Left renal cortex interstitium (tissue), 4 donors: ENCODE measurements at places on chromosomes 12 and 14.

DNA sequence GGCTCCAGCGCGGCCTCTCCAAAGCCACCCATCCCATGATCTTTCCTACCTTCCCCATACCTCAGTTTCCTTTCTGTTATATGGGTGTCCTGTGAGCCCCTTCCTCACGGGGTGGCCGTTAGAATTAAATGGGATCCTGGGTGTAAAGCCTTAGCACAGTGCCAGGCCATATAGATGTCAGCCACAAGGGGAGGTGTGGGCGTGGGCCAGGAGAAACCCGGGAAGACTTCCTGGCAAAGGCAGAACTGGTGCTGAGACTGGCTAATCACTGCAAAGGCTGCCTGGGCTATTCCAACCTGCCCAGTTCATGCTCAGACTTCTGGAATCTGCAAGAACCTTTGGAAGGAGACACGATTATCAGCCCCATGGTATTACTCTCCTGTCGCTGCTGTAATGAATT lies 11.0 kb upstream of the NCOR2 start:
- DNase-seq: no peak

DNA sequence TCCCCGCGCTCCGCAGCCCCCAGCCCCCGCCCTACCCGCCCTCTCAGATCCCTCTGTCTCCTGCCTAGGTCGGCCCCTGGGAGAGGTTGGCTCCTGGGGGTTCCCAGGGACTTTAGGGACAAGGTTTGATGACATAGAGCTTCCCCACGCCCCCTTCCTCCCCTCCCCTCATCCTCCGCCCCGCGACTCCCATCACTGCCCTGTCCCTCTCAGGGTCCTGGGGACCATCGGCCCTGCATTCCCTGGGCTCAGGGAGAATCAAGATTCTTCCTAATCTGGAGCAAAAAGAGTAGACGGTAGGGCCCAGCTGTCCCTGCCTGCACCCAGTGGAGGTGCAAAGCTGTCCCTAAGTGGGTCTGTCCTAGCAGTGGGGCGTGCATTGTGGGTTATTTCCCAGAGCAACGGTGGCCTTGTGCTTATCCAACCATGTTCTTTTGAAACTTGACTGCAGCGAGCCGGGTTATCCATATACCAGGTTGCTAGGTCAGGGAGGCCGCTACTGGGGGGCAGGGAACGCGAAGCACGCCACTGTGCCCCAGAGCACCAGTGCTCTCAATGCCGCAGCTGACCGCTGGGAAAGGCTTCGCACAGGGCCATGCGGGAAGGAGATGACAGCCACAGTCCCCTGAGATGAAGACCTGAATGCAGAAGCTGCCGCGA lies 124.4 kb upstream of the PRMT8 start:
- DNase-seq: no peak

GRCh38 chr12:31783996-31784645 lies 55.3 kb upstream of the AMN1 start:
- DNase-seq: no peak

DNA sequence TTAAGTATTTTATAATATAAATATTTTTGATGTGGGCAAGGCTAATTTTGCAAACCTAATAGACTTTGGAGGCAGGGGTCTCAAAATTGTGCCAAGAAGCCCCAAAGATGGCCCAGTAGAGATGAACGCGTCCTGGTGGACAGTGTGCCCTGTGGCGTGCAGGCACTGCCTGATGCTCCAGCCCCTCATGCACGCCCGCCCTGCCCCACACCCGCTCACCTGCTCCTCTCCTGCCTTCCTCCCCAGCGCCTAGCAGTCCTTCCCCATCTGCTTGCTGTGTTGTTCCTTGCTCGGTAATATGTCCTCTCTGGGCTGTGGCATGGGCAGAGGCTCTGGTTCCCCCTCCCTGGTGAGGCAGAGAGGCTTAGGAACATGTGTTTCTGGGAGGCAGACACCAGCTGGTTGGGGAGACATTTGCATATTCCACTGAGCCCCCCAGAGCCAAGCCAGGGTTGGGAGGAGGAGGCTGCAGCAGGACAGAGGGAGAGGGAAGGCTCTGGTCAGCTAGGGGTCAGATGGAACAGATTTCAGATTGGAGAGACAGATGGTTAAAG lies 46.8 kb upstream of the GPATCH2L start:
- DNase-seq: no peak

GRCh38 chr12:94717108-94717507 lies 66.8 kb upstream of the TMCC3 start:
- DNase-seq: no peak

- DNase-seq: no peak
Observed at GRCh38 chr14:104158827-104159798, 20.7 kb downstream of the KIF26A start.

DNA sequence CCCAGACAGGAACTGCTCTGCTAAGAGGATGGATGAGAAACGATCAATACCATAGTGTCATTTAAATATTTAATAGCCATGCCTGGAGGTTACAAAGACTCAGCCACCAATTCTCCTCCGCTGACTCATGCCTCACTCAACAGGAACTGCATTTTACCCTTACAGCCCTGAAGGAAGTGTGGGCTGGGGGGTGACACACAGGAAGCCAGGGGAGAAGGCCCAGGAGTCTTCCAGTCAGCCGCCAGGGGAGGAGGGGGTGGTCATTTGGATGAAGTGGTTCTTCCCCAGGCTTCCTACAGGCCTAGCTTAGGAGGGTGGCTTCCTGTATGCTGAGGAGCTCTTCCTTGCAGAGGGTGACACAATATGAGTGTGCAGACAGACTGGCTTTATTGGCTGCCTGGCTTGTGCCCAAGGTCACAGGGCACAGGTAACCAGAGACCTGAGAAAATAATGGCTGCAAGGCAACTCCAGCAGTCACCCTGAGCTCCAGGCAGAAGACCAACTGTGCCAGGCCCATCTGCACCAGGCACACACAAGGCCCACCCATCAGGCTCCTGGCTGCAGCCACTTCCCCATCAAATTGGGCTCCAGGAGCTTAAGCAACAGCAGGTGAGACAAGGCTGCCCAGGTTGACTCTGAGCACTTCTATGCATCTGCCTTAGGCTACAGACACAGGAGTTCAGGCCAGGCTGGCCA lies 30.6 kb upstream of the RPLP0 start:
- no peak for DNase-seq

- no peak for DNase-seq
Observed at GRCh38 chr14:83019744-83020414, 1486.2 kb upstream of the SEL1L start.

DNA sequence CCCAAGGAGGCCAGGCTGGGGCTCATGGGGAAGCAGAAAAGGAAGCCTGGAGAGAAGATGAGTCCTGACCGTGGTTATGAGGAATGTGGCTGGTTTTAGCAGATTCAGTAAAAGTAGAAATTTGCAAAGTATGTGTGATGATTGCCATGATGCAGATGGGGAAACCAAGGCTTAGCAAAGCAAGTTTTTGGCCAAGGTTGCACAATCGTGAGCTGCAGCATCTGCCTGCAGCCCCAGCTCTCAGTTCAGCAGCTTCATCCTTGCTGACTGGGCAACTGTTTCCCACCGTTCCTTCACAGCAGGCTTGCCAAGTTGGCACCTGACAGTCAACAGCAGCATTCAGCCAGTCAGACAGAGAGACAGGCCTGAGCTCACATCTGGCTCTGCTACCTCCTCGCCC lies 656.7 kb downstream of the MED13L start:
- no peak for DNase-seq
